ENCODE measurements at places on chromosomes 2 and 18.

DNA sequence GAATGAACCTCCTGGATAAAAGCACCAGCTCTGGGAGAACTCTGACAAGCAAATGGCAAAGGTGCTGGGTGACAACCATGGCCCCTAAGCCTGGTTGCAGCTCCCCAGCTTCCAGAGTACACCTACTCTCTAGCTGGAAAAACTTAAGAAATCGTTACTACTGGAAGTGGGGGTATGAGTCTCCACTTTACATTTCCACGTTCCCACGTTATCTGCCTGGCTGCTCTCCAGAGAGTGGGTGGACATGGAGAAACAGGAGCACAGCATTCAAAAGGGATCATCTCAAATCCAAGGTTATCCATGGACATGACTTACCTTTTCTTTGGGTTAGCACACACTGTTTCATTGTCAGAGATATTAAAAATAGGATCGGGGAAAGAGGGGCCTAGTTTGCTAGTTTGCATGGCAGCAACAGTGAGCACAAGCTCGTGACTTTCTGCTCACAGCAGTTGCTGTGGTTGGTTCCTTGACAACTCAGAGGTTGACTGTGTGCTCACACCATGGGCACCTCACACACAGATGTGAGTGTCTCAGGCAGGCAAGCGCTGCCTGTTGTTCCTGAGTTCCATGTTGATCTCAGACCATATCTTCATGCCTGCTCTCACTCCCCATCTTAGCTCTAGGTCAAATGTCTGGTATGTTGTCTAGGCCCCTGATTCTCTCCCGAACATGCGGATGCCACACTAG, 32.5 kb downstream of the PTPN18 start:
- DNase-seq: no peak

GRCh38 chr18:22933206-22933965, at the start of gene RBBP8:
Gene RBBP8, plus strand, starts transcription at chr18:22933328. Its CDS starts 3,524 bp downstream, at chr18:22936852.
- DNase-seq: peak; percentile 68

GRCh38 chr2:8254791-8255447, 426.9 kb upstream of the ID2 start:
- no peak for DNase-seq

DNA sequence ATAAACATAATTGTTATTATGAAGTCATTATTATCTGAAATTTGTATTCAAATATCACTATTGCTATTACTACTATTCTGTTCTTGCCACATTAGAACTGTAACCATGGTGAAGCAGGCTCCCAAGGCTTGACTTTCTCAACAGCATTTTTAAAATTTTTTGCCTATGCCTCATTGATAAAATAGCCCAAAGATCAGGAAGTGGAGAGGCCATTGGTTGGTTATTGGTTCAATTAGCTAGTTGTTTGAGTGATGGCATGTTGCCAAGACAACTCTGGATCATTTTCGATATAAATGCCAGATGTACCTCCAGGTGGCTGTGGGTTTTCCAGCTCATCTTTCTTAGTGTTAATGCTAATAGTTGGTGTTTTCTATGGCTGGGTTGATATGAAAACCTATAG, 513.5 kb downstream of the TRIB2 start:
- DNase-seq: no peak

DNA sequence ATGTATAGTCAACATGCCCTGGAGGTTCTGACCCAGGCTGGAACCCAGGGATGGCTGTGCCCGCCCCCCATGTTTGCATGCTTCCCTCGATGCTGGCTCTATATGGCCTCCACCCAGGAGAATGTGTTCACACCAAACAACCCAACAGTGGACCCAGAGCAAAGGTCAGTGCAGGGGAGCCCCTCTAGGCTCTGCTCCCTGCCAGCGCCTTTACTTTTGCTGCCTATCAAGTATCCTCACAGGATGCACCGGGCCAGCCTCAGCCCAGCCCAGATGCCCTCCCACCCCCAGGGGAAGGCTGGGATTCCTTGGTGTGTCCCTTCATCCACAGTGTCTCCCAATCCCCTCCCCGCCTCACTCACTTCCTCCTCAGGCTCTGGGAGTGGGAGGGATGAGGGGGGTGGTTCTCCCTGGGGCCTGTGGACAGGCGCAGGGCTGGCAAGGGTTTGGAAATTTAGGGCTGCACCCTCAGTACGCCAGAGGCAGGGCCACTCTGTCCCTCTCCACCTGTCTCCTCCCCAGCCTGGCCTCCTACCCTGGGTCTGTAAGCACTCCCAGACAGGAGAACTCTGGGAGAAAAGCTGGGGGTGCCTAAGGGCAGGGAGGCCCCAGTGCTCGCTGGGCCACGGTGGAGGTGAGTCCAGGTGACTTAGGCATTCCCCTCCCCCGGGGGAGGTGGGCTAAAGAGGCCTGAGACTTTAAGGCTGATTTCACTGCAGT, 2.3 kb downstream of the ATP6V1B1 start:
- no peak for DNase-seq

All from stimulated activated CD4-positive, alpha-beta T cell treated with anti-CD3 and anti-CD28 coated beads, Interleukin-12 subunit alpha, Interleukin-12 subunit beta, amount 100 ng/mL, for 48 hours (primary cell).